ENCODE measurements at places on chromosomes 1 and 21. TPM values are rescaled to one million over a fixed set of nuclear protein-coding genes. Genes with fewer than 3 reads are reported as not detected.
A peak's percentile ranks its signal among the peaks of the same experiment; 100 is the strongest.

- peak overlapping the region; percentile 23 for H3K27ac ChIP-seq
- DNase-seq = no peak
- H3K27me3 ChIP-seq = no peaks in the 10 kb centered on the region
- peaks cover 91% of the 10 kb centered on the region for H3K4me1 ChIP-seq
- H3K36me3 ChIP-seq = peaks cover 64% of the 10 kb centered on the region
- H3K4me3 ChIP-seq = no peak overlapping the region
These were observed 169.1 kb upstream of the EDN2 start for GRCh38 chr1:41653574-41653973.

DNA sequence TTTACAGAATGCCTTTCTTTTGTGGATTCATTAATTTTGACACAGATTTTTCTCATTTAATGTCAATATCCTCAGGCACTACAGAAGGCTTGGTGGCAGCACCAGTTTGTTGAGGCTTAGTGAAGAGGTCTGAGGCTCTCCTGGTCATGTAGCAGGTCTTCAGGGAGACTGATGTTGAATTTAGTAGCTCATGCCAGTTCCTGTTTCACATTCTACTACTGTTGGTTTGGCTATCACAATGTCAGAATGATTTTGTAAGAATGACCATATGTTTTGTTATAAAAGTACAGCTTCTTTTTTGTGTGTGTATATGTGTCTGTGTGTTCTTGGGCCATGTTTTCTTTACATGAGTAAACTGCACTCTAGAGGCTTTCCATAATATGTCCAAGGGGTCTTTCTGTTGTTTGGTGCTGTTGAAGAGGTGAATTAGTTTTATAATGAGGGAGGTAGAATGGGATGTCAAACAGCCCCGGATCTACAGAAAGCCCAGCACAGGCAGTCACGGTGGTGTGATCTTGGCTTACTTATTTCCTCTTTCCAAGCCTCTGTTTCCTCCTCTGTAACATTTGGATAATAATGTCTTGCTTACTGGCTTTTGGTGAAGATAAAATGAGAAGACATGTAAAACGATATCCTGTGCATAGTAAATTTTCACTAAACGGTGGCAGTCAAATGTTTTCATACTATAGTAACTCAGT is 32.0 kb downstream of the C1orf21 start:
- no peaks in the 10 kb centered on the region for H3K36me3 ChIP-seq
- H3K27me3 ChIP-seq = peaks cover 16% of the 10 kb centered on the region
- H3K4me3 ChIP-seq = no peak overlapping the region
- H3K4me1 ChIP-seq = no peaks in the 10 kb centered on the region

- no peaks in the 10 kb centered on the region for H3K27me3 ChIP-seq
- peaks cover 63% of the 10 kb centered on the region for H3K4me1 ChIP-seq
- peak overlapping the region; percentile 2 for H3K4me3 ChIP-seq
These were observed 146.1 kb upstream of the FGGY start for GRCh38 chr1:59150577-59151386.

- DNase-seq = no peak
- H3K4me3 ChIP-seq = no peak overlapping the region
- no peak overlapping the region for H3K27ac ChIP-seq
- peaks cover 1% of the 10 kb centered on the region for H3K27me3 ChIP-seq
- no peaks in the 10 kb centered on the region for H3K36me3 ChIP-seq
- no peaks in the 10 kb centered on the region for H3K4me1 ChIP-seq
These were observed 482.9 kb downstream of the PTBP2 start for GRCh38 chr1:97204468-97204867.

- H3K27ac ChIP-seq = no peak overlapping the region
- H3K36me3 ChIP-seq = peaks cover 5% of the 10 kb centered on the region
- H3K4me1 ChIP-seq = peaks cover 35% of the 10 kb centered on the region
- no peak for DNase-seq
These were observed 51.3 kb upstream of the LYST start for GRCh38 chr1:235918032-235918431.

- no peak overlapping the region for H3K4me3 ChIP-seq
- no peak for DNase-seq
- no peaks in the 10 kb centered on the region for H3K36me3 ChIP-seq
- H3K27me3 ChIP-seq = peaks cover 2% of the 10 kb centered on the region
These were observed 44.2 kb upstream of the PLD5 start for GRCh38 chr1:242568666-242569065.

The COA7 gene
- 37.6 TPM for total RNA-seq

The STX12 gene
- total RNA-seq = 22.0 TPM

Measured in activated T-helper 1 cell treated with anti-CD3 and anti-CD28 coated beads, Interleukin-12 subunit alpha, Interleukin-12 subunit beta, Interleukin-2, Interleukin-4 antibody, amounts not matched to agents 30 ng/mL and 10 ng/mL and 1 ng/mL, durations not matched to agents 14 hours and 24 hours and 36 hours (primary cell).